ENCODE measurements at places on chromosomes 16 and 17.
A peak's percentile ranks its signal among the peaks of the same experiment; 100 is the strongest.

- no peak for DNase-seq
Observed at GRCh38 chr16:68379472-68380347, 68.6 kb downstream of the SMPD3 start.

GRCh38 chr17:83036666-83037065 is 42.7 kb upstream of the METRNL start:
- no peak for DNase-seq

DNA sequence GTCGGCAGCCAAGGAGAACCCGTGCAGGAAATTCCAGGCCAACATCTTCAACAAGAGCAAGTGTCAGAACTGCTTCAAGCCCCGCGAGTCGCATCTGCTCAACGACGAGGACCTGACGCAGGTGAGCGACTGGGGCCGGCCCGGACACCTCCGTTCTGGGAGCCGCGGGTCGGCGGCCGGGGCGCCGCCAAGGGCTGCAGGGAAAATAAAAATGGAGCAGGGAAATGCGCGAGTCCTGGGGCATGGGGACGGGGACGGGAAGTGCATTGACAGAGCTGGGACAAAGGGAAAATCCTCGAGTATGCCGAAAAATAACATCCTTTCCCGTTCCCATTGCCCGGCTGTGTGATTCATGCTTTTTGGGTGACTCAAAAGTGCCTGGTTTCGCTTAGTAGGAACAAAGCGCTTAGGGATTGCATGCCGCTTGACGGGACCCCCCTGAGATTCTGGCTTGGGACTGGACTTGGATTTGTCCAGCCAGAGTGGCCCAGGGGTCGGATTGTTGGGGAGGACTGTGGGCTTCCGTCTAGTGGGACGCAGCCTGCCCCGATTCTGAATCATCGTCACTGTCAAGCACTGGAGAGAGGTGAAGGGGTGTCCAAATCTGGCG is 699 bp downstream of the MPRIP start:
- peak; percentile 59 for DNase-seq

DNA sequence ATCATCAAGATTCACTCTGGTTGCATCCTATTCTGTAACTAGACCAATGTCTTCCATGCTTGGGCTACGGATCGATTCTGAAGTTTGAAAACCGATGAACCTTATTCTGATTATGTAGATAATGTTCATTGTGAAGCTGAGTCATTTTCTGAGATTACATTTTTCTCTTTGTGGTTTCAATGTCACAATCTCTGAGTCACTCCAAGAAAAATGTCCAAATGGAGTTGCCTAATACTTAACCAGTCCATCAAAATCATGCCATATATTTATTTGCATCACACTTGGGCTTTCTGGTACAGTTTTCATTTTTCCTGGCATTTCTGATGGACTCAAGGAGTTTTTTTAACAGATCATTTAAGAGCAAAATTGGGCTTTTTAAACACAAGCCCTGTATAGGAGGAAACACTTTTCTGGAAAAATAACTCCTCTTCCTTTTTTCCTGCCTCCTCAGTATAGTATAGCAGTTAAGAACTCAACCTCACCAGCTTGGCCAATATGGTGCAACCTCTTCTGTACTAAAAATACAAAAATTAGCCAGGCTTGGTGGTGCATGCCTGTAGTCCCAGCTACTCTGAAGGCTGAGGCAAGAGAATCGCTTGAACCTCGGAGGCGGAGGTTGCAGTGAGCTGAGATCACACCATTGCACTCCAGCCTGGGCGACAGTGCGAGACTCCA is 17.5 kb downstream of the CACNG3 start:
- DNase-seq = no peak

GRCh38 chr17:56908001-56908542 is 5.8 kb downstream of the TRIM25 start:
- peak; percentile 39 for DNase-seq

- DNase-seq = no peak
Observed at GRCh38 chr16:81212830-81213465, 25.5 kb upstream of the BCO1 start.

DNA sequence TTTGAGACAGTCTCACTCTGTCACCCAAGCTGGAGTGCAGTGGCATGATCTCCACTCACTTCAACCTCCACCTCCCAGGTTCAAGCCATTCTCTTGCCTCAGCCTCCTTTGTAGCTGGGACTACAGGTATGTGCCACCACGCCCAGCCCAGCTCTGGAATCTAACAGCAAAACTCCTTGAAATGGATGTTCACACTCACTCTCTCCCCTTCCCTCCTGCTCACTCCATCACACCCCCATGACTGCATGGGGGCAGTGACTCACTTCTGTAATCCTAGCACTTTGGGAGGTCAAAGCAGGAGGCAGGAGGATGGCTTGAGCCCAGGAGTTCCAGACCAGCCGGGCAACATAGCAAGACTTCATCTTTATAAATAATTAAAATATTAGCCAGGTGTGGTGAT is 11.1 kb upstream of the TFAP4 start:
- DNase-seq = no peak

- no peak for DNase-seq
Observed at GRCh38 chr17:72967277-72967970, 125.1 kb downstream of the SLC39A11 start.

- peak; percentile 54 for DNase-seq
Observed at GRCh38 chr17:75024686-75025397, 12.4 kb downstream of the MRPL58 start.

DNA sequence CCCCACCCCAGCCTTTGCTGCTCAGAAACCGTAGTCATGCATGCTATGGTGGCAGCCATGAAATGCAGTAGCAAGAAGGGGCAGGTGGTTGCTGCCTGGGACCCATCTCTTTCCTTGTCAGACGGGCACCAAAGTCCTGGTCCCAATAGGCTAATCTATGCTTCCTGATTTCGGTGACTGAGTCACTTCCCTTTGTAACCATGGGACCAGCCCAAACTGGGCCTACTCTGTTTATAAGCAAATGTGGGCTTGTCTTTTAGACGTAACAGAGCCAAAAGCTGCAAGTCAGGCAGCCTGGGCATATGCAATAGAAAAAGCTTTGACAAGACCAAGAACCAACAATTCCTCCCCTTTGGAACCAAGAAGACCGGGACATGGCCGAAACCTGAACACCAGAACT is 99.1 kb upstream of the RBBP6 start:
- no peak for DNase-seq

- DNase-seq = no peak
Observed at GRCh38 chr17:48575673-48576478, 2.3 kb downstream of the HOXB4 start.

GRCh38 chr16:69141936-69142335 is 9.5 kb downstream of the UTP4 start:
- no peak for DNase-seq

DNA sequence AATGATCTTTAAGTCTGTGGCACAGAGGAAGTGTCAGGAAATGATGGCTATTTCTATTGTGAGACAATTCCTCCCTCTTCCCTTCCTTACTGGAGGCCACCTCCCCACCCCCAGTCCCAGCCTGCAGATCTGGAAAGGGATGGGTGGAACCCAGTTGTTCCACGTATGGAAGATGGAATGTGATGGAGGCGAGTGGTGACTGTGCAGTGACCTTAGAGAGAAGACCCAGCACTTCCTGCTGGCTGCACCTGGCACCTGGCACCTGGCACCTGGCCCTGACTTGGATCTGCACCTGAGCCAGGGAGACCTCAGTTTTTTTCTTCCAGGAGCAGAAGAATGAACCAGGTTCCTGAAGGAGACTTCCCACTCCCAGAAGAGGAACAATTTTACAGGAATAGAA is 33.0 kb upstream of the TMC5 start:
- no peak for DNase-seq

DNA sequence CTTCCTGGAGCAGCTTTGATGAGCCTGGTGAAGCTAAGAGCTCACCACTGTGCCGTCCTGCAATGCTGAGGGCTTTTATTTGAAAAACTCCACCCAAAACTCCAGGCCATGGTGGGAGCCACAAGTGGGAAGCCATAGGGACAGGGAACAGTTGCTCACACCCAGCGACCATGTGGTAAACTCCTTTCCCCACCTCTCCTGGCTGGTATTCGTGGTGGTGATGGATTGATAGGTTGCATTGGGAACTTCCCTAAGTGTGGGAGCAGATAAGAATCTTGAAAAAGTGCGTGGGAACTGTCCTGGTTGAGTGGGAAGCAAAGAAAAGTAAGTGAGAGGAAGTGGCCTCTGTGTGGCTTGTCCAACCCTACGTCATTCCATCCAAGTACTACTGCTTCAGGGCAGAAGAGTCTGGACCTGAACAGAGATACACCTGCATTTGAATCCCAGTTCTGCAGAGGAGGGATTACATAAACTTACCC is at the start of gene CCL1:
Gene CCL1, minus strand, starts transcription at position 51 of the 479 bp plus-strand sequence. CDS start 72 bp downstream, outside the sequence.
- no peak for DNase-seq

DNA sequence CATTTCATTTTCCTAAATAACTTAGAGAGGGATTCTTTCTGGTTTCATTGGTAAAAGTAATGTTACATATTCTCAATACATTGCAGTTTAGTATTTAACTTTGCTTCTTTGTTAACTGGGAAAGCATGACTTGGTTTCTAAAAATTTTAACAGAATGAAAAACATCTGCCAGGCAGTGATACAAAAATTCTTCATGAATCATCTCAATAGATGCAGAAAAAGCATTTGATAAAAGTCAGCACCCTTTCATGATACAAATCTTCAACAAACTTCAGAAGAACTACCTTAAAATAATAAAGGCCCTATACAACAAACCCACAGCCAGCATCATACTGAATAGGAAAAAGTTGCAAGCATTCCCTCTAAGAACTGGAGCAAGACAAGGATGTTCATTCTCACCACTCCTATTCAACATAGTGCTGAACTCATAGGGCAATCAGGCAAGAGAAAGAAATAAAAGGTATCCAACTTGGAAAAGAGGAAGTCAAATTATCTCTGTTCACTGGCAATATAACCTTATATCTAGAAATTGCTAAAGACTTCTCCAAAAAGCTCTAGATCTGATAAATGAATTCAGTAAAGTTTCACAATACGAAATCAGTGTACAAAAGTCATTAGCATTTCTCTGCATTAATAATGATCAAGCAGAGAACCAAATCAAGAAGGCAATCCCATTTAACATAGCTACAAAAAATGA is 50.4 kb downstream of the SLFN5 start:
- no peak for DNase-seq

GRCh38 chr16:84044118-84044488 is 1.5 kb upstream of the SLC38A8 start:
- no peak for DNase-seq

DNA sequence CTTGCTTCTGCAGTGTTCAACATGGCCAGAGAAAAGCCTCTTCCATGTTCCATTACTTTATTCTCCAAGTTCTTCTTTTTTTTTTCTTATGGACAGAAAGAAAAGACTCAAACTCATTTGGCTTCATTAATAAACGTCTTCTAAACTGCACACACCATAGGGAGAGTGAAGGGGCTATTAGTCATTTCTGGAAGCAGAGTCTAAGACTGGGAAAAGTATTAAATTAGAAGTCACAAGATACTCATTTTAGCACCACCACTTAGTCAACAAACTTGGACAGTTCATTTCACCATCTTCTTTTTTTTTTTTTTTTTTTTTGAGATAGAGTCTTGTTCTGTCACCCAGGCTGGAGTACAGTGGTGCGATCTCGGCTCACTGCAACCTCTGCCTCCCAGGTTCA is 52.8 kb downstream of the NOL11 start:
- no peak for DNase-seq

GRCh38 chr17:39562976-39563375 is 44.7 kb downstream of the NEUROD2 start:
- DNase-seq = no peak

GRCh38 chr17:10357768-10358167 is 15.0 kb downstream of the MYH13 start:
- DNase-seq = peak; percentile 51

- DNase-seq = no peak
Observed at GRCh38 chr17:12406623-12407215, 259.0 kb upstream of the MYOCD start.

- DNase-seq = peak; percentile 64
Observed at GRCh38 chr16:14071576-14072271, 605 bp downstream of the MRTFB start.

- peak; percentile 83 for DNase-seq
Observed at GRCh38 chr17:2050300-2051060, 4.4 kb upstream of the HIC1 start.

GRCh38 chr16:1312903-1313302 is 3.5 kb downstream of the UBE2I start:
- DNase-seq = no peak

GRCh38 chr17:40020146-40020545 is 4.9 kb downstream of the CSF3 start:
- DNase-seq = no peak

GRCh38 chr17:74882517-74883240 is 9.9 kb upstream of the FDXR start:
- DNase-seq = no peak

- DNase-seq = no peak
Observed at GRCh38 chr17:13351046-13351445, 250.7 kb downstream of the HS3ST3A1 start.

DNA sequence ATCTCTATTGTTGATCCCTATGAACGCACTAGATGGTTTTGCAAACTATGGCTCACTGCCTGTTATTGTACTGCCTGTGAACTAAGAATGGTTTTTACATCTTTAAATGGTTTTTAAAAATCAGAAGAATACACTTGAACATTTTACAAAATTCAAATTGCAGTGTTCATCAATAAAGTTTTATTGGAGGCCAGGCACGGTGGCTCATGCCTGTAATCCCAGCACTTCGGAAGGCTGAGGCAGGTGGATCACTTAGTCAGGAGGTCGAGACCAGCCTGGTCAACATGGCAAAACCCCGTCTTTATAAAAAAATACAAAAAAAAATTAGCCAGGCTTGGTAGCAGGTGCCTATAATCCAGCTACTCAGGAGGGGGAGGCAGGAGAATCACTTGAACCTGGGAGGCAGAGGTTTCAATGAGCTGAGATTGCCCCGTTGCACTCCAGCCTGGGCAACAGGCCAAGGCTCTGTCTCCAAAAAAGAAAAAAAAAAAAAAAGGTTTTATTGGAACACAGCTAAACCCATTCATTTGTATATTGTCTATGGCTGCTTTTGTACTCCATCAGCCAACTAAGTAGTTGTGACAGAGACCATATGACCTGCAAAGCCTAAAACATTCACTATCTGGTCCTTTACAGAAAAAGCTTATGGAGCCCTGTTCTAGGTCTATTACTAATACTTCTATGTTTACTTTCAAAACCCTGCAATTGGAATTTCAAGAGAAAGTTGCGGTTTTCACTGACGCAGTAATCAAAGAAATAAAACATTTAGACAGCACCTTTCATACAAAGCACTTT is 18.9 kb downstream of the IKZF3 start:
- DNase-seq = no peak

- DNase-seq = peak; percentile 77
Observed at GRCh38 chr16:17590711-17591654, 120.2 kb upstream of the XYLT1 start.

- DNase-seq = no peak
Observed at GRCh38 chr16:3580686-3581085, 3.5 kb upstream of the NLRC3 start.

- DNase-seq = no peak
Observed at GRCh38 chr17:50414808-50415207, 11.2 kb upstream of the ACSF2 start.

- DNase-seq = no peak
Observed at GRCh38 chr17:42680331-42680808, 1.3 kb downstream of the CCR10 start.

DNA sequence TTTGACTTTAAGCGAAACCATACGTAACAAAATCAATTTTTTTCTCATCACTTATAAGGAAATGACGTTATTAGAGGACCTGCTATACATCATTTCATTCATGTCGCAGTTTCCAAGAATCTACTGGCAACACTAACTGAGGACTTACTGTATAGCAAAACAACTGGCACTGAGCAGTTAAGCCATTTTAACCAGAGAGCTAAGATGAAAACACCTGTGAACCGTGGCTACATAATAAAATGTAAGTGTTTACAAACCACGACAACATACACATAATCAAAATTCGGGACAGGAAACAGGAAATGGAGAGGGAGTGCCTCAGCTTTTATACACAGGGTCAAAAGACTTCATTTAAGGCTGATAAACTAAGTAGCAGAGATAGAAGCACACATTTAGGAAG is 29.5 kb downstream of the METTL16 start:
- no peak for DNase-seq
